AG20443 (cell line): ENCODE measurements at places on chromosomes 2 and 18.

DNA sequence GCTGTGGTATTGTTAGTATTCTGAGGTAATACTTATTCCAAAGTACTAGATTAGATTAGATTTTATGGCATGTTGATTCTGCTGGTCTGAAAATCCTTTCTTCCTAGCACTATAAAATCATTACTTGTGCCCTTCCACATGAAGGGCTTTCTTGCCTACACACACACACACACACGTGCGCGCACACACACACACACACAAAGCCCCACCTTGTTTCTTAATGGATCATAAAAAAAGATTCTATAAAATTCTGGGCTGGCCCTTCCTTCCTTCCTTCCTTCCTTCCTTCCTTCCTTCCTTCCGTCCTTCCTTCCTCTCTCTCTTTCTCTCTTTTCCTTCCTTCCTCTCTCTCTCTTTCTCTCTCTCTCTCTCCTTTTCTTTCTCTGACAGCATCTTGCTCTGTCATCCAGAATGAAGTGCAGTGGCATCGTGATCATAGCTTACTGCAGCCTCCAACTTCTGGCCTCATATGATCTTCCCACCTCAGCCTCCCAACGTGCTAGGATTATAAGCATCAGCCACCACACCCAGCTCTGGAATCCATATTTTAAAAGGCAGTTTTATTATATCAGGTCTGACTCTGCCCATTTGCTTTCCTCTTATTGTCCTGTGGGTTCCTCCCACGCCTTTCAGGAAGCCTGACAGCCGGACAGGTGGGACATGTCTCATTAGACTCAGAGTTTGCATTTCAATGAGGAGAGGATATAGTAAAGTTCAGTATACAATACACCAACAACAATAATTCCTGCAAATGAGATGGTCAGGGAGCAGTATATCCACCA is 321.1 kb downstream of the PIK3C3 start:
- DNase-seq, result no peak

DNA sequence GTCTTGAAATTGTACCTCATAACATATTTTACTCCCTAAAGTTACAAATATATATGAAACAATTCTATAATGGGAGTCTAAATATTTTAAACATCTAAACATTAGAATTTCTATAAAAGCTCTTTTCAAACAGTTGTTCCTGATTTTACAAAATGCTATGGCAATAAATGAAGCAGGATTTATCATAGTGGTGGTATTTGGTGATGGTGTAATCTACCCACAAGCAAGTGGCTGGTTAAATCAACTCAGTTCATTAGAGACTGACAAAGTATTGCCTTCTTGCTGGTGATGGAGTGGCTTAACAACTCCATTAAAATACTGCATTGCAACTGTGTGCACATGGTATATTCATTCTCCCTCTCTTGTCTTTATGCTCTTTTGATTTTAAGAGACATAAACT is 138.9 kb downstream of the PMAIP1 start:
- DNase-seq, result peak; percentile 41

DNA sequence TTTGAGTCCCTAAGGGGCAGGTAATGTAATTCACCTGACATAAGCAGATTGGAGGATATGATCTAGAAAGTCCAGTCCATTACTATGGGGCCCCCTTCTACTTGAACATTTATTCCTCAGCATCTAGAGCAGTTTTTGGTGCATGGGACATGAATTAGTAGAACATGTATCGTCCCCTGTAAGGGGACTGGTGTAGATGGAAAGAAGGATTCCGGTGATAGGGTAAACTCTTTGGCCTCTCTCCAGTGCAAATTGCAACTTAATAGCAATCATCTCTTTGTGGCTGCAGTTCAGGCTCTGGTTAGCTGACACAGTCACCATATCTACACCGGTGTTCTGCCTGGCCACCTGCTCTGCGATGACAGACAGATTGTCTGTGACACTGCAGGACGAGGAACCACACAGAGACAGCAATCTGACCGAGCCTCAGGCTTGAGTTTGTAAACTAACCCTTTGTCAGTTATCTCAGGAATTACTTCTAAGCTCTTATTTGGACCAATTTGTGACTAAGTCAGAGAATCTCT is 6.4 kb upstream of the SLC8A1 start:
- no peak for DNase-seq

GRCh38 chr2:208033701-208034502 is 8.6 kb upstream of the PLEKHM3 start:
- no peak for DNase-seq

- peak; percentile 75 for DNase-seq
These were observed 49.2 kb upstream of the FRZB start for GRCh38 chr2:182915369-182916326.

- DNase-seq, result peak; percentile 49
These were observed 148.6 kb upstream of the ALPP start for GRCh38 chr2:232229911-232230310.

DNA sequence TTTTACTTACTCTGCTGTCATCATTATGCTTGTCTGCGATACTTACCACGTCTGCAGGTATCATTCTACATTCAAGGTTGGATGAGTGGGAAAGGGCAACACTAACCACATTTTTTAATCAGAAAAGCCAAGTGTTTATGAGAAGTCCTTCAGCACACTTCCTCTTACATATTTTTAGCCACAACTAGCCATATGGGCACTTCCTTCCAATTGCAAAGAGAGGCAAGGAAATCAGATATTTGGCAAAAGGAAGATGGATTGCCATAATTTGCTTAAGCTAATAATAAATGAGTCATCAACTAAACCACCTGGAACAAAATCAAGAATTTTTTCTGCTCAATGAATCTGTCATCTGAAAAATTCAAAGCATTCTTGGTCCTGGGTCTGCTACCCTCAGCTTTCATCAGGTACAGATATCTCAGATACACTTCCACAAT is 16.7 kb upstream of the MRO start:
- DNase-seq, result no peak

DNA sequence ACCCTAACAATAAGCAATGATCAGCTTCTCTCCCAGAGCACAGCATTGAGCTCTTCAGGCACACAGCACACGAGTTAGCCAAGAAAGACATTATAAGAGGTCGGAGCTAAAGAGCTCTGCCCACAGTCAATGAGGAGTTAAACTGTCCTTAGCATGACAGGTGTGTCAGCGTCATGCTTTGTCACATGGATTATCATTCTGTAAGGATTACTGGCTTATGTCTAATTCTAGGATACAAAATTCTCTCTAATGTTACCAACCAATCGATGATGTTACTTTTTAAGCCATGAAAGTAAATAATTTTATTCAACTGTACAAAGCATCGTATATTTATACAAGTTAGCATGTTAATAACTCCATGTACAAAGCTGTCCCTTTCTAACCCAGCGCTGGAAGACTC is 108.8 kb downstream of the ZNF236 start:
- DNase-seq, result no peak
